Fibroblast of skin of abdomen (primary cell): ENCODE measurements at places on chromosomes 5 and 9.
A peak's percentile ranks its signal among the peaks of the same experiment; 100 is the strongest.

- peak; percentile 81 for DNase-seq
Measured at GRCh38 chr5:20572614-20573013, 584.6 kb upstream of the CDH18 start.

- peak; percentile 44 for DNase-seq
Measured at GRCh38 chr5:129204525-129204924, 110.0 kb downstream of the ISOC1 start.

DNA sequence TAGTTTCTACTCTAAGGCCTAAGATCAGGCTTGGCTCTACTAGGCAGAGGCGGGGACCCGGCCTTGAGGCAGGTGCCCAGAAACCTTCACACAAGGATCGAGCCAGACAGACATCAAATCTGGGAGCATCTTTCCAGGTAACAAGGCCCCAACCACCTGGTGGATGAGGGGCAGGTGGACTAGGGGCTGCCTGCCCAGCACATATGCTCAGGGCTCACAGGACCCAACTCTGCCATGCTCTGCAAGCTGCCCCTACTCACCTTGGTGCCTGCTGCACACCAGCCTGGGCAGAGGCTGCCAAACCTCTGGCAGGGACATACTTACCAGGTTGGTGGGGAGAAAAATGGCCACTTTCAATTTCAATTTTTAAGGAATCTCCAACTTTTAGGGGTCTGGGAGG, 2.2 kb upstream of the ZNF618 start:
- DNase-seq, result no peak

- peak; percentile 66 for DNase-seq
Measured at GRCh38 chr5:136042665-136043121, 13.9 kb downstream of the TGFBI start.

- peak; percentile 25 for DNase-seq
Measured at GRCh38 chr5:74127381-74128320, 501.7 kb downstream of the ARHGEF28 start.

GRCh38 chr9:86508208-86508903, 154.1 kb upstream of the TUT7 start:
- no peak for DNase-seq

- DNase-seq, result no peak
Measured at GRCh38 chr5:133222979-133223378, 171.2 kb downstream of the HSPA4 start.

- no peak for DNase-seq
Measured at GRCh38 chr5:8721536-8721935, 824.3 kb downstream of the SEMA5A start.

DNA sequence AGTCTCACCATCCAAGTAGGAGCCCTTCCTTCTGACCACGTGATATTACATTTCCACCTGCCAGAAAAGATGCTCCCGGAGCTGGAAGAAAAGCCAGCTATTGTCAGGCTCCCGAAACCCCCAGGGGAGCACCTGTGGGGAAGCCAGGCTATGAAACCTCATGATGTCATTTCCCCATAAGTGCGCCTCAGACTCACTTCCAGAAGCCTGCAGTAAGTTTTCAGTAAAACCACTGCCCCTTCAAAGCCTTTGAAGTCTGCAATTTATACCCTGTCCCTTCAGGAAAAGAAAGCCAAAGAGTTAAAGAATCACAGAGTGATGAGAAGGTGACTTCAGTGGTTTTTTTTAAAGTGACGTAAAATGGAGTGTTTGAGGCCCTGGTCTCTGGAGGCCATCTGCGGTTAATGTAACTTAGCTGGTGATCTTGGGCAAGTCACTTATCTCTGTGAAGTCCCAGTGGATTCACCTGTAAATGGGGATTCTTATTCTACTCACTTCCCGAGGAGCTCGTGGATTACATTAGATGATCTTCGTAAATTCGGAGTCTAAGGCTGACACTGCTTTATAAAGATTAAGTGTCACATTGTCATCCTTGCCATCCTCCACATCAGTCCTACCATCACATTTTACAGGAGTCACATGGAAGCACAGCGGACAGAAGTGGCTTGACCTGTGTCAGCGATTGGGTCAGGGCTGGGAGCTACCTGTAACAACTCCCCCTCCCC, 2.6 kb upstream of the SEMA6A start:
- DNase-seq, result no peak

DNA sequence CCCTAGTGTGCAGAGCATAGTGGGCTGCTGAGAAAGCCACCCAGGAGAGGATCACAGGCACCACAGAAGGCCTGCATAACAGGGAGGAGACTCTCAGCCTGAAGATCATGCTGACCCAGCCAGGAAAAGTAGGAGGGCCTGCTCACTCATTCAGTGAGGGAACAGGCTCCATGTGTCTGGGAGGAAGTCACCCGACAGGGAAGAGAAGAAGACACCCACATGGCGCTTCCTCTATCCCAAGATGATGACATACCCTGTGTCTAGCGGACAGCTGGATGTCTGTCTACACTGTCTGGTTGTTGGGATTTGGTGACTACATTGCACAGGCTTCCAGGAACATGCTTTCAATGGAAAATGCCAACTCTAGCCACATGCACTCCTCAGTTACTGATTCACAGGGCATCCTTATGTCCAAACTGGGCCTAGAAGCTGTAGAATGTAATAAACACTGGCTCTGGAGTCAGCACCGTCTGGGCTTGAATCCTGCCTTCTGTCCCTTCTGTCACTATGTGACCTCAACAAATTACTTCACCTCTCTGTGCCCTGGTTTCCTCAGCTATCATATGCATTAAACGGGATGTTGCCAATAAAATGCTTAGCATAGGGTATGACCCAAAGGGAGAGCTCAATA, 47.6 kb downstream of the KLHL3 start:
- peak; percentile 8 for DNase-seq

DNA sequence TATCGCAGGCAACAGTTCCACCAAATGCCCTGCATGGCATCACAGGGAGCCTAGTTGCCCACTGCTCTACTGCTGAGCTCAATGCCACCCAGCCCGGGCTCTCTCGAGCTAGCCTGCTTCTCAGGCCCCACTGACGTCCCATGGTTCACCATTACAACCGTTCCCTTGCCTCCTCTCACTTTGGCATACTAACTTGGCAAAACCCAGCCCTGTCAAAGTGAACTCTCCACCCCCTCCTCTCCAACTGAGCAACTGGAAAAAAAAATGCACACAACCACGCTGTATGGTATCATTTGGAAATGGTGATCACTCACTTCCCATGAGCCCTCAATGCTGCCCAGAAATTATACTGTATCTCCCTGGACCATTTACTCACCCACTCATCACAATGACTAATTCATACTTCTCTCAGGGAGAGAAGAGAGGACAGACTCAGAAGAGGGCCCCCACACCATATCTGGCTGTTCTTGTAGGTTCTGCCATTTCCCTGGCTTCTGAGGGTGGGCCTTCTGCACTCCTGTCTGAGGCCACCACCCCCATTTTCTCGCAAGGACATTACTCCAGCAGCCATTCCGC, 51.4 kb upstream of the RARS1 start:
- DNase-seq, result peak; percentile 54

DNA sequence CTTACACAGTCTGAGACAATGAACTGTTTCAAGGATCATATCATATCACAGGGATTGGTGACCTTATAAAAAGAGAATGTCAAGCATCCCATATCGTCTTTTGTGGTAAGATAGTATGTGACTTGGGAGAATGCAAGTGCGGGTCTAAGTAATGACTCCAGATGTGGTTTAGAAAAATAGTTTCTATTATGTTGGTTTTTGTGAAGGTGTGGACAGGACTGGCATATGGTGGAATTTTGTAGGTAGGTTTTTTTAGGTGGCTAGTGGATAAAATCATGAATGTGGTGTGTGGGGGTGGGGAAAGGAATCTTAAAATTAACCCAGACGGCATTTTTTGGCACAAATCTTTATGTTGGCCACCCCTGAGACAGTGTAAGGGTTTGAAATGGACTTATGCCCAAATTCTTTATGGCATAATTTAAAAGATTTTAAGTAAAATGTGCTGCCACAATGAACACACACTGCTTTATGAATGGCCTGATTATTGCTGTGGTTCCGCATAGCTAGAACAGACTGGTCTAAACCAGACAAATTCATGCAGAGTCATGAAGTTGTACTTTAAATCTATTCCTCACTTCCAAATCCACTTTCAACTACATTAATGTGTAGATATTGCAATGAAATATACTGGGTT, 204.8 kb upstream of the HAPLN1 start:
- peak; percentile 97 for DNase-seq

DNA sequence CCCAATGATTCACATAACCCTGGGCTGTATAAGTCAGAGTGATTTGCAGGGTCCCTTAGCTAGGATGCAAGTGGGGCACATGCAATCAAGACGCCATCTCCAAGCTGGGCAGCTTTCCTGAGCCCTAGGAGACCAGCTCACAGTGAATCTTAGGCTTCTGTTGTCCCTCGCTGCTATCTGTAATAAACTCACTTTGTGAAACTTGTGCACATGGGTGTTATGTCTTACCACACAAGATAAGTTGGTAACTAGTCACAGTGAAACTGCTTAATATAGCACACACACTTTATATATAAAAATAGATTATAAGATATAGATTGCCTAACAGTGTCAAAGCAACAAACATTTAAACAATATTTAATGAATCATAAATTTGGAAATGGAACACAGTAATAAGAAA, 658.5 kb downstream of the SLCO4C1 start:
- DNase-seq, result no peak

DNA sequence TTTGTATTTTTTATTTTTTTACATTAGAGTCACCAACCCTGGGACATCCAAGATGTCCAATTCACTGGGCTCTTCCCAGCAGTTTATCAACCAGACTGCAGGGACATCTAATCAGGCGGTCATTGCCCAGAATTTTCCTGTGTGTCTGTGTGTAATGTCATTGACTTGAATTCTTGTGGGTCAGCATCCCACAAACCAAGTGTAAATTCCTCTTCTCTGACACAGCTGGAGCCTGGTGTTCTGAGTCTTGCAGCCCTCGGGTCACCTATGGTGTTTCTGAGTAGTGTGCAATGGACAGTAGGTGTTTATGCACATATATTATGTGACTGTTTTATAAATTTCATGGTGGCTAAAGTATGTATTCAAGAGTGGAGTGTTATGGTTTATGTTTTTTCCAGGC, 815.7 kb downstream of the SEMA5A start:
- peak; percentile 39 for DNase-seq

DNA sequence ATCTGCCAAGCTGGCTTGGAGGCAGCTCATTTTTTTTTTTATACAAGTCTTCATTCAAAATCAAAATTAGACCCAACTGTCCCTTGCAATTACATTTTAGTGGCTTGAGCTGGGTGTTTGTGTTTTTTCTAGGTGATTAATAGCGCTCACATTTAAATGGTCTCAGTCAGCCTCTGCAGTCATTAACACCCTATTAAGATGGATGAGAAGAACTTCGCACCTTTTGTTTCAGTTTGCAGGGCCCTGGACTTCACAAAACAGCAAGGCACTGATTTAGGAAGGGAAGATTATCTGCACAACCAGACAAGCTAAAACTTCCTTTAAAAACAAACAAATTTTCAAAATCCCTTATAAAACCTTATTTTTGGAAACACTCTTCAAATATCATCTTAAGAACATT, 374.8 kb downstream of the EFNA5 start:
- no peak for DNase-seq

- no peak for DNase-seq
Measured at GRCh38 chr9:112349008-112349333, 15.6 kb upstream of the PTBP3 start.

GRCh38 chr9:117093891-117094844, 320.7 kb downstream of the ASTN2 start:
- peak; percentile 91 for DNase-seq

DNA sequence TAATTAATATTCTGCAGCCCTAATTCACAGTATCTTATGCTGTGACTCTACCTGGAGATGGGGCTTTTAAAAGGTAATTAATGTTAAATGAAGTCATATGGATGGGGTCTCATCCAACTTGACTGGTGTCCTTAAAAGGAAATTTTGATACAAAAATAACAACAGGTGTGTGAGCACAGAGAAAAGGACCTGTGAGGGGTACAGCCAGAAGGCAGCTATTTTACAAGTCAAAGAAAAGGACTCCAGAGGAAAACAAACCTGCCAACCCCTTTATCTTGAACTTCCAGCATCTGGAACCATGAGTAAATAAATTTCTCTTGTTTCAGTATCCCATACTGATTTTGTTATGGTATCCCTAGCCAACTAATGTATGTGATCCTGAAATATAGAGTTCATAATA, 250.3 kb downstream of the TMEM232 start:
- no peak for DNase-seq

DNA sequence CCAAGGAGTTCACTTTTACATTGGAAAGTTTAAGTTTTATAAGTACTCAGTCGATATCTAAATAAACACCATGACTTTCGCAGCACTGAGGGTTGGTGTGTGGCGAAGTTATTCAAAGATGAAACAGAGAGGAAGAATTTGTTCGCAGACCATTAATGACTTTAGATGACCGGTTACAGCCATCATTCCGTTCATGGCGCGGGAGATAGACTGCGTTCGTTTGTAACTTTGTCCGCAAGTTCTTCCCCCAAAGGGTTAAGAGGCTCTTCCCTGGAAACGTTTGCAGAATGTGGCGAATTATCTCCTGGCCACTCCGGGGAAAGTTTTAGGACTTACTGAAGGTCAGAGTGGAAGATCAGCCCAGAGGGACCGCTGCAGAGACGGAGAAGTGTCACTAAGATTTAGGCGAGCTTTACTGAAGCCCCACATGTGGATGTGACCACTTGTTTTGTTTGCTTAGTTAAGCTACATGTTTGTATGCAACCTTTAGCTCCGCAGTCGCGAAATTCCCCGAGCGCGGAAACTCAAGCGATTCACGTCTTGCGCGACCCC, 2.2 kb upstream of the FOXD1 start:
- no peak for DNase-seq

DNA sequence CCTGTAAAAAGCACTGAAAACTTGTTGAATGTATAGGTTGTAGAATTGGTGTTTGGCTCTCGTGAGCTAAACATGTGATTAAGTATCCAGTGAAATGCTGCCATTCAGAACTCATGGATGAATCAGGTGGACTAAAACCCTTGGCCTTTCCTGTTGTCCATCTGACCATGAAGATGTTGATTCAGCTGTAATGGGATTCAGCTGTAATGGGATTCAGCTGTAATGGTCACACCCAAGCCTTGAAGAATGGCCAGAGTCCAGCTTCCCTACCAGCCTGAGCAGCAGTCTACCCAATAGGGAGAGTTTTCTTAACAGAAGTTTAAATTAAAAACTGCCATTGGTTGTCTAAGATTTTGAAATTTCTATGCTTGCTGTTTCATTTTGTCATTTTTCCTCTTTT, 18.1 kb downstream of the MAMDC2 start:
- no peak for DNase-seq

DNA sequence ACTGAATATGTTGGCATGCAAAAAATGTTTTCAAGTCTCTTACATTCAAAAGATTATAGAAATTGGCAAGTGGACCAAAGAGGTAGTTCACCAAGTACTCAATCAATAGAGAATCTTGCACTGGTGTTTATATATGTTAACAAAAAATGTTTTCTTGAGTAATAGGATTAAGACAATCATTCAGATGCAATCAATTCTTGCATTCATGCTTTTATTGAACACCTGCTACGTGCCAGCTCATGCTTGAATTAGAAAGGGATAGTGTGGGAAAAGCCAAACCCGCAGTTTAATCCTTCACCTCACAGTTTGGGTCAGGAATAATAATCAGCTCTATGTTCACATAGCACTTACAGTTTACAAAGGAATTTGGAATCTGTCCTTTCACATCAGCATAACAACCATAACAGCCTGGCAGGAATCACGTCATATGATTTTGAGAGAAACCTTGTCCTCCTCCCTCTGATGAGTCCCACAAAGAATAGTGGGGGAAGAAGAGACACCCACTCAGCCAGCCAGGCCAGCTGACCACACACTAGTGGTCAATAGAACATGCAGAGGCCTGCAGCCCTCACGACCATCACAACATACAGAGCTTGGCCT, 36.8 kb upstream of the FRRS1L start:
- no peak for DNase-seq

GRCh38 chr5:150068961-150069645, 17.3 kb downstream of the CSF1R start:
- no peak for DNase-seq
